Naive thymus-derived CD8-positive, alpha-beta T cell (primary cell): ENCODE measurements at places on chromosomes 12 and 14. TPM values are rescaled to one million over a fixed set of nuclear protein-coding genes. Genes with fewer than 3 reads are reported as not detected.

Gene OVCH1
- not detected for total RNA-seq

DNA sequence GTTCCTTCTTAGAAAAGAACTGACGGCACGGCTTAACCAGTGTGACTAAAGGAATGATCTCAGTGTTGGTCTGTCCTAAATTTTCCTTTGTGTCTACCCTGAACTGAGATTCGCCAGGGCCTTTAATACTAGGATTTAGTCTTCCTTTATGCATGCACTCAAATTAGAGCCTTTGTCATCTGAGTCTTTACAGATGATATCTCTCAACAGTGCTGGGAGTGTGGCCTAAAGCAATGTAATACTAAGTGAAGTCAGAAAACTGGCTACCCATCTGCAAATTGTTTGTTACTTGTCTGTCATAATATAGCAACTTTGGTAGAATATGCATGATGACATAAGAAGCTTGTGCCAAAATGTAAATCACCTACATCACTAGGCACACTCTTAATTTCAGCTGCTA is 95.4 kb downstream of the PTPRO start:
- DNase-seq = no peak

GRCh38 chr12:127957001-127957660 is 309.8 kb upstream of the TMEM132C start:
- DNase-seq = no peak

- DNase-seq = peak; percentile 69
Measured at GRCh38 chr14:69625299-69626131, 14.1 kb downstream of the SUSD6 start.

GRCh38 chr12:110012659-110013058 is 13.4 kb downstream of the ANKRD13A start:
- no peak for DNase-seq

DNA sequence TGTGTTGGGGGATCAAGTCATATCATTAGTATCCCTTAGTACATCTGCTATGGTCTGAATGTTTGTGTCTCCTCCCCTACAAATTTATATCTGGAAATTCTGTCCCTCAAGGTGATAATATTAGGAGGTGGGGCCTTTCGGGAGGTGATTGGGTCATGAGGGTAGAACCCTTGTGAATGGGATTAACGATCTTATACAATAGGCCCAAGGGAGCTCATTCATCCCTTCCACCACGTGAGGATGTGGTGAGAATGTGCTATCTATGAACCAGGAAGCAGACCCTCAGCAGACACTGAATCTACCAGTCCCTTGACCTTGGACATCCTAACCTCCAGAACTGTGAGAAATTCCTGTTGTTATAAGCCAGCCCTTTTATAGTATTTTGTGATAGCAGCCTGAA is 110.7 kb downstream of the PTCSC3 start:
- DNase-seq = no peak
